ENCODE measurements at places on chromosomes 5 and 9.

DNA sequence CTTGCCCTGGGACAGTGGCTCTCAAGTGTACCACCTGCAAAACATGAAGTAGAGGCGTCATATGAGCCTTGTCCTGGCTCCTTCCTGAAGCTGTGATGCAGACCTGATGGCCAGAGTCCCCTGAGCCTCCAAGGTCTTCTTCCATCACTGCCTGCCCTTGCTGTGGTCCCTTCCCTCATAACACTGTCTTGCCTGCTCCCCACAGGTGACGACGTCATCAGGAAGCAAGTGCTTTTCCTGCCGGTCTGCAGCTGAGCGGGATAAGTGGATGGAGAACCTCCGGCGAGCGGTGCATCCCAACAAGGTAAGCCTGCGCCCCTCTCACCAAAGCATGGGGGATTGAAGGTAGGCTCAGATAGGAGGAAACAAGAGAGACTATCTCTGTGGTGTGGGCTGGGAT lies 107.3 kb downstream of the DAB2IP start:
- no peak for DNase-seq

DNA sequence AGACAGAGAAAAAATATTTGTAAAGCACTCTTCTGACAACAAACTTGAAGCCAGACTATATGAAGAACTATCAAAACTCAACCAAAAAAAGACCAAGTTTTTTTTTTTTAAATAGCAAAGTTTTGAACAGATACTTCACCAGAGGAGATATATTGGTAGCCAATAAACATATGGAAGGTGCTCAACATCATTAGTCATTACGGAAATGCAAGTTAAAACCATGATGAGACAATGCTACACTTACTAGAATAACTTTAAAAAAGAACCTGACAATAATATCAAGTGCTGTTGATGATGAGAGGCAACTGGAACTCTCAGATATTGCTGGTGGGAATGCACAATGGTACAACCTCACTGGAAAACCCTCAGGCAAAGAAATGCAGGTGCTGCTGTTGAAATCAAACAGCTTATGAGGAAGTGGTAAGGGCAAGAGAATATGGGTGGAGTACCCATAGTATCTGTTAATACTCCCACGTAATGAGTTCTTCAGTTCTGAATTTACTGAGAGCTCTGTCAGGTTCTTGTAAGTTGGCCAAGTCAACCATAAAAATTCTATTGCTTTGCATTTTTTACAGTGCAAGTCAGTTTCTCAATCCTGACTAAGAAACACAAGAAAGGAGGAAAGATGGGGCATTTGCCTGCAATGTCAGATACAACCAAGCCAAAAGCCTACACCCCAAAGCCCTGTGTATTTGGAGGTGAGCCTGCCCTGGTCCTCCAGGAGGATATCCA lies 87.3 kb upstream of the GNAQ start:
- no peak for DNase-seq

DNA sequence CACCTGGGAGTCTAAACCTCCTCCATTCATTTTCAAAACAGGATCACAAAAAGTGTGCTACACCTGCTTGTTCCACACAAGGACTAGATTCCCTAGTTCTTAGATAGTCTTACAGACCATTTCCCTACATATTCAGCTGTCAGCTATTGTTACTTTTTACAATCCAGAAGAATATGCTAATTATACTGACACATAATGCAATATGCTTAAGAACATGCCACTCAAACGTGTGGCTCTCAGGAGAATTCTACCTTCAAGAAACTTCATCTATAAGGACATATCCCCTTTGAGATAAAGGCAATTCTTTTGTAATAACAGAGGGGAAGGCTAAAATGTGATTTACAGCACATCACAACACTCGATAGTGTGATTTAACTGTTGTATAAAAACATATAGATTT lies 456.1 kb upstream of the ARRDC3 start:
- no peak for DNase-seq

DNA sequence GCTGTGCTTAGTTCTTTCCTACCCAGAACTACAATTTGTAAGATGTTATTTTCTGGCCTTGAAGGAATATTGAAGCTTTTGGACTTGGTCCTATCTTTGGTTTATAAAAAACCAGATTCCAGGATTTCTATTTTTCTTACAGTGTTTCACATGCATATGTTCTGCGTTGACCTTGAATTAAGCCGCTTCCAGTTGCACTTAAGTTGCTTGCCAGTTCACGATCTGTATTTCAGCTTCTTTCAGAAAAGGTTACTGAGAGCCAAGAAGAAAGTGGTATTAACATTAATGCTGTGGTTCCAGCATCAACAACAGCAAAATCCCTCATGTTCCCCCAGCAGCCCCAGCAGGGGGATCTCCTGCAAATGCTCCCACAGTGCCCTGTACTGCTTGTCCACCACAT lies 156.4 kb upstream of the ADAMTS16 start:
- DNase-seq = no peak

GRCh38 chr5:80686757-80687156 lies 32.0 kb upstream of the DHFR start:
- no peak for DNase-seq

DNA sequence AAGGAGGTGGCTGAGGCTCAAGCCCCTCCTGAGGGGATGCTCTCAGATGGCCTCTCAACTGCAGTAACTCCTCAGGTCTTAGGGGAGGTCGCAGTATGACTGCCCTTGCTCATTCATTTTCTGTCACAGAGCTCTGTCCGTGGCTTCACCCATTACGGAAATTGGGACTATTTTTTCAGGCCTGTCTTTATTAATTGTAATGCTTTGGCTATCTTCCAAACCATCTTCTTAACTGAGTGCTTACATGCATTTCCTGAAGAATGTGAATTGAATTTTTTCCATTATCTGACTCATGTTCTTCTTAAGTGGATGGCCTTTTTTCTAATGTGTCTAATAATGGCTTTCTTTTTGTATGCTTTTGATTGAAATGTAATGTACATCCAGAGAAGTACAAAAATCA lies 36.4 kb upstream of the SV2C start:
- no peak for DNase-seq

DNA sequence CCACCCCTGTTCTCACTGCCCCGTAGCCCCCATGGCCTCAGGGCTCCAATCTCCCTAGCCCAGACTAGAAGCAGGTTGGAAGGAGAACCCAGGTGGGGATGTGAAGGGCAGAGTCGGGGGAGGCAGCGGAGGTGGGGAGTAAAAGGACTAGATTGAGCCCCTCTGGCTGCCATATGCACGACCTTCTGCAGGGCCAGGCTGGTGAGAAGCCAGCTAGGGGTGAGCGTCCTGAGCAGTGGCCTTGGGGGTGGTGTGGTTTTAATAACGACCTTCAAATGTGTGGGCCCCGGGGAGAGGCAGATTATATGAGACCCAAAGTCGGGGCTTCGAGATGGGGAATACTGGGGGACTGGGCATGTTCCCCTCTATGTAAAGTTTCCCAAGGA lies 139.5 kb downstream of the C9orf50 start:
- DNase-seq = no peak

GRCh38 chr9:101055516-101055915 lies 27.0 kb downstream of the PLPPR1 start:
- DNase-seq = no peak

- no peak for DNase-seq
Measured at GRCh38 chr9:127187231-127187956, 65.0 kb upstream of the ANGPTL2 start.

GRCh38 chr5:180798193-180798592 lies 4.4 kb downstream of the MGAT1 start:
- no peak for DNase-seq

DNA sequence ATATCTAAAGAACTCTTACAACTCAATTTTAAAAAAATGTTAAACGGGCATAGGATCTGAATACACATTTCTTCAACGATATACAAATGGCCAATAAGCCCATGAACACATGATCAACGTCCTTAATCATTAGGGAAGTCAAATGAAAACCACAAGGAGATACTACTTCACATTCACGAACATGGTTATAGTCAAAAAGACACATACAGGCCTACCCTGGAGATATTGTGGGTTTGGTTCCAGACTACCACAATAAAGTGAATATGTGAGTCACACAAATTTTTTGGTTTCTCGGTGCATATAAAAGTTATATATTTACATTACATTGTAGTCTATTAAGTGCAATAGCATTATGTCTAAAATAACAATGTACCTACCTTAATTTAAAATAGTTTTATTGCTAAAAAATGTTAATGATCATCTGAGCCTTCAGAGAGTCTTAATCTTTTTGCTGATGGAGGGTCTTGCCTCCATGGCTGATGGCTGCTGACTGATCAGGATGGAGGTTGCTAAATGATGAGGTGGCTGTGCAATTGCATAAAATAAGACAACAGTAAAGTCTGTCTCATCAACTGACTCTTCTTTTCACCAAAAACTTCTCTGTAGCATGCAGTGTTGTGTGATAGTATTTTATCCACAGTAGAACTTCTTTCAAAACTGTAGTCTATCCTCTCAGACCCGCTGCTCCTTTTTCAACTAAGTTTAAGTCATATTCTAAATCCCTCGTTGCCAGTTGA lies 15.1 kb downstream of the AK3 start:
- no peak for DNase-seq

- DNase-seq = no peak
Measured at GRCh38 chr5:111748304-111748763, 8.7 kb downstream of the NREP start.

DNA sequence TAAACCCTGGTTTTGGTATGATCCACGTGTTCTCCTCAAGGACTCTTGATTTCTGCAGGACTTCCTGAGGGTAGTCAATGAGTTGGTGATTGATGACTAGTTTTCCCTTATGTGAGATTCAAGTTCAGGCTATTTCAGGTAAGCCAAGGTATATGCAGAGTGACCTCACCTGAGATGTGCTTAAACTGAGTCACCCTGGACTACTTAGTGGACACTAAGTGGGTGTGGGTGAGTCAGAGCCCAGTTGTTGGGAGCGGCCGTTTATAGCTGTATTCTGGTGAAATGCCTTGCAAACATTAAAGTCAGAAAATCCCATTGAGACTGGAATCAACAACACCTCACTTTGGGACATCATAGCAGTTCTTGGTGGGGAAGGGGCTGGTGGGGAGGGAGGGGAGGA lies 62.9 kb downstream of the SLC28A3 start:
- DNase-seq = no peak

DNA sequence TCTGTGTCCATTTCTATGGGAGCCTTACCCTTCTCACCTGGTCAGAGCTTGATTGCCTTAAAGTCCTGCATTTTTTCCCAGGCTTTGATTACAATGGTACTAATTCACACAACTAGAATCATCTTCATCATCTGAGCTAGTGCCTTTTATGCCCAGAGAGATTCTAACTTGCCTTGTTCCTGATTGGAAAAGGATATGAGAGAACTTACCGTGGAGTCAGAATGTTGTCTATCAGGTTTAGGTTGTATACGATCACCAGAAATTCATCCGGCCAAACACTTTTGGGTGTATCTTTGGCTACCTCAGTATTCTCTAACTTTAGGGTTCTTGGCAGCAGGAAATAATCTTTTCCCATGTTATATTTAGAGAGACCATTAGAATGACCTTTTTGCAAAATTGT lies 71.7 kb downstream of the AOPEP start:
- no peak for DNase-seq

DNA sequence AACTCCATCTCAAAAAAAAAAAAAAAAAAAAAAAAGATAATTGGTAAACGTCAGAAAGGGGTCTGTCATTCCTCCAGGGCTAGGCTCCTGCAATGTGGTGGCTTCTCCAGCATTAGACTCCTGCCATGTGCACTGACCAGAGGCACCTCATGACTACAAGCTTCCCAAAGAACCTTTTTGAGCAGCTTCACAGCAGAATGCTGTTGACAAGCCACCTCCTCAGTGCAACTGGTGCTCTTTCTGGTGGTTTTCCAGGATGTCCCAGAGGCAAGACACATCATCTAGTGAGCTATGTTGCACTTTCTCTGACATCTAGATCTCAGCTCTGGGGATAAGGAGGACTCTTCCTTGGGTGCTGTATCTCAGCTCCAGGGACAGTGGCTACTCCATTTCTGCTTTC lies 11.6 kb downstream of the RPL37 start:
- no peak for DNase-seq

DNA sequence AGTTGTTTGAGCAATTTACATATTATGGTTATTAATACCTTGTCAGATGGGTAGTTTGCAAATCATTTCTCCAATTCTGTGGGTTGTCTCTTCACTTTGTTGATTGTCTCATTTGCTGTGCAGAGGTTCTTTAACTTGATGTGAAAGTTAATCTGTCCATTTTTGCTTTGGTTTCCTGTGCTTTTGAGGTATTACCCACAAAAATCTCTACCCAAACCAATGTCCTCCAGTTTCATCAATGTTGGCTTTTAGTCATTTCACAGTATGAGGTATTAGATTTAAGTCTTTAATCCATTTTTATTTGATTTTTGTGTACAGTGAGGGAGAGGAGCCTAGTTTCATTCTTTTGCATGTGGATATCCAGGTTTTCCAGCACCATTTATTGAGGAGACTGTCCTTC lies 82.4 kb downstream of the MRPS30 start:
- no peak for DNase-seq

- no peak for DNase-seq
Measured at GRCh38 chr5:8550921-8551320, 682.0 kb downstream of the MTRR start.

DNA sequence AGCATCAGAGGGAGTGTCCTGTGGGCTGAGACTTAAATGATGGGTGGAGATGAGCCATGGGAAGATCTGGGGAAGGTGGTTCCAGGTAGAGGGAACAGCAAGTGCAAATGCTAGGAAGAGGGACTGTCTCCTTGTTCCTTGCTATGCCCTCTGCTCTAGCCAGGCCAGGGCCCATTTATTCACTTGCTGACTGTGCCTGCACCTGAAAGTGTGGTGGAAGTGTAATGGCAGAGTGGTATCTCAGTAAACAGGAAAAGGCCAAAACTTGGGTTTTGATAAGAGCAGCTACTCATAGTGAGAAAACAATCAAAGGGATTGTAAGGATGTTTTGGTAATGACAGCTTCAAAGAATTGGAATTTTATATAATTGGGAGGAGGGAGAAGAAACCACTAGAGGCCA lies 32.4 kb downstream of the TLE4 start:
- no peak for DNase-seq

- no peak for DNase-seq
Measured at GRCh38 chr5:126002222-126002897, 420.8 kb upstream of the GRAMD2B start.

DNA sequence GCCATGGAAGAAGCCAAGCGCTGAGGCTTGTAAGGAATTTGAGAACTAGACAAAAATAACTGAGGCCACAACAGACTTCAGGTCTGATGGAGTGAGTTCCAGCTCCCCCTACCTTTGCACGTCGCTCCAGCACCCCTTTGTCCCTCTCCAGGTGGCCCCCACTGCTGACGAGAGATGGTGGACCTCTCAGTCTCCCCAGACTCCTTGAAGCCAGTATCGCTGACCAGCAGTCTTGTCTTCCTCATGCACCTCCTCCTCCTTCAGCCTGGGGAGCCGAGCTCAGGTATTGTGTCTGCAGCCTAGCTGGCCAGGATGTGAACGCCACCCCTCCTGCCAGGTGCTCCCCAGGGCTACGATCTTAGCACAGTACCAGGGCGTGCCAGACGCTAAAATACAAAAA lies 5.2 kb downstream of the BTNL9 start:
- DNase-seq = no peak

- DNase-seq = no peak
Measured at GRCh38 chr5:33524476-33524875, 83.7 kb downstream of the TARS1 start.

- no peak for DNase-seq
Measured at GRCh38 chr5:19855031-19855430, 133.0 kb downstream of the CDH18 start.
